ENCODE measurements at places on chromosomes 3 and 15.

DNA sequence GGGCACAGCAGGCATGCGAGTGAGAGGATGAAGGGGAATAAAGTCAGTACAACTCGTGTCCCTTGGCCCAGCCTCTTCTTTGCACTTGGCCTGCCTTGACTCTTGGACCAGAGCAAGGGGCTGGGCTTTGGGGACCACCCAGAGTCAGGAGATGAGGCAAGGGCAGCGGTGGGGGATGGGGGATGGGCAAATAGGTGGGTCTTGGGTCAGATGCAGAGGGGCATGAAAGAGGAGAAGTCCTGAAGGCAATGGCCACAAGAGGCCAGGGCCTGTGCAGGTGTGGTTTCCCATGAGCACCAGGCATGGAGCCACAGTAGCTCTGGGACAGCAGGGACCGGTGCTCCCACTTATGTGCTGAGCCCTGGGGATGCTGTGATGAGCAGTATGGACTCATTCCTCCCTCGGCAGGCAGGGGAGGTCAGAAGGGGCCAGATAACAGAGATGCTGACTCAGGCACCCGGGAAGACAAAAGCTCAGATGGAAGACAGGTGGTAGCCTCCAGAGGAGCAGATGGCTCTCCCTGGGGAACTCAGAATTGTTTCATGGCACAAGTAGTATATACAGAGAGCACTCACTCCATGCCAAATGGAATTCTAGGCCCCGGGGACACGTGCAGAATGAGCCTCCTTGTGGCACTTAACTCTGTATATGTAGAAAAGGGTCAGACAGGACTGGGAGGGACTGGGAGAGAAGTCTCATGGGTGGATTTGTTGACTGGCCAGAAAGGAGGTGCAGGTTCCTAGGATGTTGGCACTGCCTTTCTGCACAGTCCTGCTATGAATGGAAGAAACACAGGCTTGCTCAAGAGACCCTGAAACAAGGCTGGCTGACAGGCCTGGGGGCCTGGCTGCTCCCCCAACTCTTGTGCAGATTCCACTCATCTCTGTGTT lies 14.3 kb downstream of the ZBTB47 start:
- no peak for DNase-seq

- no peak for DNase-seq
Measured at GRCh38 chr15:70353606-70354345, 256.1 kb upstream of the TLE3 start.

GRCh38 chr15:30929064-30929669 lies 25.5 kb downstream of the FAN1 start:
- DNase-seq, result no peak

DNA sequence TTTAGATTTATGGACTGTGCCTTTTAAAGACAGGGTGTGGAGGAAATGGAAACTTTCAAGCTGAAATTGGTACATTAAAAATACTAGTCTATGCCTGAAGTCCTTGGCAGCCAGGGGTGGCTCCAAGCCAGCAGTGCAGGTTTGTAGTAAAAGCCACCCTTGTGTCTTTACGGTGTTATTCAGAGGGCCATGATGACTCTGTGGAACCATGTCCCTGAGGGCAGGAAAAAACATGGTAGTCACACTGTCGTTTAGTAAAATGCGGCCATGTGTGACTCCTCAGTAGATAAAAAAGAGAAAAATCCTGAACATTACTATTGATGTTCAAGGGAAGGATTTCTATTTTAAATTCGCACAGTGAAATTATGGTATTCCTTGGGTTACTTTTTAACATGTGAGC lies 2.7 kb downstream of the FAN1 start:
- DNase-seq, result no peak

- DNase-seq, result no peak
Measured at GRCh38 chr3:157300981-157301663, 135.5 kb upstream of the PTX3 start.

DNA sequence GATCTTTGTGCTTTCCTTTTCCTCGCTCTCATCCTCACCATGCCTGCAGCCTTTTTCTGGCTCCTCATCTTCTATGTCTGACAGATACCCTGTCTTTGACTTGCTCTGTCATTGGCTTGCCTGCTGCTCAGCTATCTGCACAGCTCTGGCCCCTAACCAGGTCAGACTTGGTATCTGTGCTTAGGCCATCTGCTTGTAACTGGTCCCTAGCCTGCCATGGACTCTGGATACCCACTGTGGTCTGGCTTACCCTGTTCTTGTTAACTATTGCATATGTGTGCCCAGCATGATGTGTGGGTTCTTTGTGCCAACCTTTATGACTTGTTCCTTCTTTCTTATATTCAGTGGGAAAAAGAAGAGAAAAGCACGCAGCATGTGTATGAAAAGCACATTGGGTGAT lies 109.7 kb upstream of the ROPN1 start:
- no peak for DNase-seq

DNA sequence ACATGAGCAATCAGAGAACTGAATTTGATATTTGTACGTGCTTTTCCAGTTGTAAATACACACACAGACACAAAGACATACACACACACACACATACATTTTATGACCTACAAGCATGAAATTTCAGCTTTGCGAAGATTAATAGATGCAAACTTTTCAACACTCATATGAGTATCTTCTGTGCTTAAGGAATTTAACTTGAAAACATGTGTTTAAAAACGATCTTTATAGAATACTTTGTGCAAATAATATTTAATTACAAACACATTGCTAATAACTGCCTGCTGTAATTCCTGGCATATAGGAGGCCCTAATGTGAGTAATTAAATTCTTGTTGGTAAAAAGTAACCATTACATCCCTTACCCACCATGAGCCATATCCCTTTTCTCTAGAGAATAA lies 107.7 kb upstream of the PLSCR5 start:
- DNase-seq, result no peak

- no peak for DNase-seq
Measured at GRCh38 chr3:185830018-185830797, 5.4 kb upstream of the IGF2BP2 start.

DNA sequence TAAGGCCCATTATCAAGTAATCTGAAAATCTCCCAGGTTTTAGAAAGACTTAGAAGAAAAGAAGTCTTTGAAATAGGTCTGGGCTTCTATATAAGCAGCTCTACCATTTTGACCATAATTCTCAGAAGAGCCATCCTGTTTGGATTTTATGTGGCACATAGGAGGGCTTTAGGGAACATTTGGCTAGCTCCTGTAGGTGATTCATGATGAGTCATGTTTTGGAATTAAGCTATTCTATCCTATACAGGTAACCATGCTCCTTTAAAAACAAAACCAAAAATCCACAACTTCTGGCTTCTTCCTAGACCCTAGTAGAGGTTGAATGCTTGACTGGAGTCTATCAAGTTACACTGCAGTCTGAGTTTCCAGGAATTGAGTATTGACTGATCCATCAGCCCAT lies 8.9 kb downstream of the SST start:
- no peak for DNase-seq

DNA sequence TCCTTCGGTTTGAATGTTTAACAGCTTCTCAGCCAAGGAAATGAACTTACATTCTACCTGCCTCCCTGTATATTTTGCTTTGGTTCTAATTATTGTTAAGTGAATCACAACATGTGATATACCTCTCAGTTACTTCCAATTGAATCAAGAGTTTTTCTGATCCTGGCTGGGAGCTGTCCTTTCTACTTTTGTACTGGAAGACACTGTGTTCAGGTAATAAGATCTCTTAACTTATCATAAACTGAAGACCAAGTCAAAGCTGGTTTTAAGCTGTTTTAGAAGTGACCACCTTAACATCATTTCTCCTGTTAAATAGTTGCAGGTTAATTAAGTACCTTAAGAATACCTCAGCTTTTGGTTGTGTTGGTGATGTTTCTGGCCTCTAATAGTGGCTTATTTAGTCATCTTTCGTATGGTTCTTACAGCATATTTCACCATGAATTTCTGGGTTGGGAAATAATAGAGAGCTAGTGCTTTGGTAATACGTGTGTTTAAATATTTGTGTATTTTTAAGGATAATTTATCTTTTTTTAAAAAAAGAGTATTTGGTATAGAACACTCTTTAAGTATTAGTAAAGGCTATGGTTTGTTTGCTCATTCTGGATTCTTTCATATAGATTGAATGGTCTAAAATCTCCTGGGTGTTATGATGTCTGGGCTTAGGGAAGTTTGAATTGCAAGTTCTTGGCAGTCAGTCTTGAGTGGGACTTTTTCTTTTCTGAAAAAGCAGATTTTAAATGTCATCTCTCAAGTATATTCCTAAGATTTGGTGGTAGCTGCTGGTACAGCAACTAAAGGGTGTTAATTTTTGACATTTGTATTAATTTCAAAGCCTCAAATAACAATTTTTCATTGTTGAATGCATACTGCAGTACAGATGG lies 1.6 kb downstream of the RAB8B start:
- no peak for DNase-seq
